Forelimb muscle (tissue), 1 donor: ENCODE measurements at places on chromosomes 11 and 22.

- DNase-seq: peak; percentile 51
These were observed 828 bp upstream of the RAB1B start for GRCh38 chr11:66267379-66268243.

- peak; percentile 65 for DNase-seq
These were observed 124.7 kb upstream of the C11orf58 start for GRCh38 chr11:16613512-16614381.

DNA sequence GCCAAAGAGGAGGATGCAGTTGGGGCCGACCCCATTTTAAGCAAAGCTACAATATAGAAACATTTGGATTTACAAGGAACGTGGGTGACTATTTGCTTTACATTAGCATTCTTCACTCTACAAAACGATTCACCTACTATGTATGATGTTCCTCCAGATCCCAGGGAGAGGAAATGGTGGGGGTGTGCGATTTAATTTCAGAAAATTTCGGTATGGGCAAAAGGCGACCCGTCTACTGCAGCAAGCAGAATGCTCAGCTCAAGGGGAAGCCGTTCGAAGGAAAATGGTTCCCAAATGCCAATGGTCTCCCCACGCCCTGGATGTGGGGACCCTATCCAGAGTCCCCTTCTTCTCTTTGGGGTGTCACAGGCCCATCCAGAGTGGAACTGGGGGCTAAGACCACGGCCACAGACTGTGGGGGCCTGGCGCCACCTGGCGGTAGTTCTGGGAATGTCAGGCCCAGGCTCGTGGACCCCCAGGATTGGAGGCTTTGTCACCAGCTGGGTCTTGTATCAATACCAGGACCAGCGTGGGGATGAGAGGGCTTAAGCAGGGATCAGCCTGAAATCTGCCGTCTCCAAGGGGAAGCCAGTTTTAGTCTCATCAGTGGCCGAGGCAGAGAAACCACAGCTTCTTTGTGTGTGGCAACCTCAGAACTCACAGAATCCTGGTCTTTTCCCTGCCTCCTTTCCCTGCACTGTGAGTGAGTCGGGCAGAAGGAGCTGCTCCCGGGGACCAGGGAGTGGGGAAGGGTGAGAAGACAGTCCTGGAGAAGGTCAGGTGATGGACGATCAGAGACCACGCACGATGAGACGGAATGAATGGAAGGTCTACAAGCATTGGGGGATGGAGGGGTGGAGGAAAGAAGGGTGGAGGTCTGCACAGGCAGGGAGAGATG is 8.4 kb downstream of the LRRC10B start:
- no peak for DNase-seq

GRCh38 chr11:67629386-67630227 is at the start of gene NUDT8:
Gene NUDT8, minus strand, starts transcription at chr11:67629937. Its CDS starts 26 bp downstream, at chr11:67629911.
- DNase-seq: peak; percentile 26
